ENCODE measurements at places on chromosomes 6 and 20.
A peak's percentile ranks its signal among the peaks of the same experiment; 100 is the strongest.

DNA sequence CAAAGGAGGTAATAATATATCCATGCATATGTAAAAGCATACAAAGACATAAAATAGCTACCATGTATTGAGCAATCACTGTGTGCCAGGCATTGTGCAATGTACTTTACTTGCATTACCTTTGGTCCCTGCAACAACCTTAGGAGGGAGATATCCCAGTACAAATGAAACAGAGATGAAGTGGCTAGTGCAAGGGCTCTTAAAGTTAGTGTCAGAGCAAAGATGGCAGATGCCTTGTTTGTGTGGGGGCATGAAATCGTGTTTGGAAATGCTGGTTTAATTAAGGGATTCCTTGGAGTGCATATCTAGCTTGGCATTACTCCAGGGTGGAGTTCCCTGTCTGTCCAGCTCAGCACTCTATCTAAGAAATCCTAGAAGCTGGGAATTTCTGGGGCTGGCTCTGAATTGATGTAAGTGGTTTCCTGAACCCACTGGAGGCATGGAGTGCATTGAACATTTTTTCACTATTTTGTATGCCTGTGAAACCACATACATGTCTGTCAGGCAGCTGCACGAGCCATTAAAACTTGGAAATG is 9.8 kb downstream of the PAQR8 start:
- no peaks in the 10 kb centered on the region for H3K27me3 ChIP-seq
- no peaks in the 10 kb centered on the region for H3K36me3 ChIP-seq
- H3K27ac ChIP-seq, result no peak overlapping the region
- H3K4me1 ChIP-seq, result no peaks in the 10 kb centered on the region

DNA sequence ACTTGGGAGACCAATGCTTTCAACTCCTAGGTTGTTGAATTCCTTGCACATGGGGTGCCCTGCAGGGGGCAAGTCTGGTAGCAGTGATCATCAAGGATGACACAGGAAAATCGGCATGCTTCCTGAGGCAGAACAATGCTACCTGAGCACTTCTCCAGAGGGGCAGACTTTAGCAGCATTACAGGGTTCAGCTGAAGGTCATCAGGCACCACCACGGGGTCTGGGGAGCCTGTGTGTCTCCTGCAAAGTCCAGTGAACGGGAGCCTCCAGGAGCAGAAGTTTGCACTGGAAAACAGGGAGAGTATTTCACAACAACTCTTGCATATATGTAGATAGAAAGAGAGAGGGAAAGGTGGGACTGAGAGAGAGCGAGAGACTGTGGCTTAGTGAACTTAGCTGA is 10.2 kb downstream of the VSX1 start:
- no peak overlapping the region for H3K4me3 ChIP-seq
- H3K36me3 ChIP-seq, result no peaks in the 10 kb centered on the region
- no peak overlapping the region for H3K27ac ChIP-seq
- H3K4me1 ChIP-seq, result 0 out of 2 replicates have a peak, but pooled peaks cover 2% of the 10 kb centered on the region

- no peak for DNase-seq
- peaks cover 2% of the 10 kb centered on the region for H3K4me1 ChIP-seq
- peak overlapping the region; percentile 1 for H3K4me3 ChIP-seq
- no peak overlapping the region for H3K27ac ChIP-seq
- no peaks in the 10 kb centered on the region for H3K27me3 ChIP-seq
These were observed 27.0 kb downstream of the SNAI1 start for GRCh38 chr20:50009521-50010454.

DNA sequence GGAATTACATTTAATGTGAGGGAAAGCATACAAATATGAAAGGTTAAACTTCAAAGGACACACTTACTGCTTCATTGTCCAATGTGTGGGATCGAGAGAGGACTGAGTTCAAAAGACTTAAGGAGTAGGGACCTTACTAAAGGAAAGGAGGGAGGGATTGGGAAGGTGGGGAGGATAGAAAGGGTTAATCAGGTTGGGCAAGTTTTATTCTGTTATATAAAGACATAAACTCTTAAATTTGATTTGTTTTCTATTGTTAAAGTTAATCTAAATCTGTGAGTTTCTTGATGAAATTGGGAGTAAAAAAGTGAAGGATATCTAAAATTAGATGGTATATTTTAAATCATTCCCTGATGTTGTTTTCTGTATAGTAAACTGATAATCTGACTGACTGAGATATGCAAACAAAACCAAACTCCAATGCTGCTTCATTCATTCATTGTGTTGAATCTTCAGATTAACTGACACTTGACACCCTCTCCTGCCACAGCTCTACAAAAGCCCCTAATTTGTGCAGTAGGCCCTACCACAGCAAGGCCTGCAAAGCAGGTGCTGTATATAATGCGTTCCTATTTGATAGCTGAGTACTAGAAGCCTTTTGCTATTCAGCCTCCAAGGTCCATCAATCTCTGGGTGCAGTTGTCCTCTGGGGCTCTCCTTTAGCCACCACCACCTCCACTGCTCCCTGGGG is 1.3 kb upstream of the UBE2J1 start:
- H3K4me3 ChIP-seq, result no peak overlapping the region
- no peak overlapping the region for H3K27ac ChIP-seq
- no peaks in the 10 kb centered on the region for H3K36me3 ChIP-seq
- H3K4me1 ChIP-seq, result no peaks in the 10 kb centered on the region
- no peak for DNase-seq

GRCh38 chr6:5152460-5152859 is 67.3 kb downstream of the PPP1R3G start:
- H3K27me3 ChIP-seq, result no peaks in the 10 kb centered on the region
- DNase-seq, result no peak
- no peak overlapping the region for H3K4me3 ChIP-seq
- H3K36me3 ChIP-seq, result no peaks in the 10 kb centered on the region
- H3K4me1 ChIP-seq, result no peaks in the 10 kb centered on the region

GRCh38 chr20:14832630-14833029 is 495.2 kb upstream of the FLRT3 start:
- H3K4me3 ChIP-seq, result no peak overlapping the region
- H3K4me1 ChIP-seq, result no peaks in the 10 kb centered on the region
- H3K36me3 ChIP-seq, result no peaks in the 10 kb centered on the region
- no peak for DNase-seq

DNA sequence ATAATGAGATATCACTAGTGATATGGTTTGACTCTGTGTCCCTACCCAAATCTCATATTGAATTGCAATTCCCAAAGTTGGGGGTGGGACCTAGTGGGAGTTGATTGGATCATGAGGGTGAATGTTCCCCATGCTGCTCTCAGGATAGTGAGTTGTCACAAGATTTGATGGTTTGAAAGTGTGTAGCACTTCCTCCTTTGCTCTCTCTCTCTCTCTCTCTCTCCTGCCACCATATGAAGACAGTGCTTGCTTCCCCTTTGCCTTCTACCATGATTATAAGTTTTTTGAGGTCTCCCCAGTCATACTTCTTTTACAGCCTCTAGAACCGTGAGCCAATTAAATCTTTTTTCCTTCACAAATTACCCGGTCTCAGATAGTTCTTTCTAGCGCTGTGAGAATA is 1002.0 kb upstream of the ADGRB3 start:
- H3K4me3 ChIP-seq, result no peak overlapping the region
- no peaks in the 10 kb centered on the region for H3K36me3 ChIP-seq
- no peaks in the 10 kb centered on the region for H3K4me1 ChIP-seq
- DNase-seq, result no peak

DNA sequence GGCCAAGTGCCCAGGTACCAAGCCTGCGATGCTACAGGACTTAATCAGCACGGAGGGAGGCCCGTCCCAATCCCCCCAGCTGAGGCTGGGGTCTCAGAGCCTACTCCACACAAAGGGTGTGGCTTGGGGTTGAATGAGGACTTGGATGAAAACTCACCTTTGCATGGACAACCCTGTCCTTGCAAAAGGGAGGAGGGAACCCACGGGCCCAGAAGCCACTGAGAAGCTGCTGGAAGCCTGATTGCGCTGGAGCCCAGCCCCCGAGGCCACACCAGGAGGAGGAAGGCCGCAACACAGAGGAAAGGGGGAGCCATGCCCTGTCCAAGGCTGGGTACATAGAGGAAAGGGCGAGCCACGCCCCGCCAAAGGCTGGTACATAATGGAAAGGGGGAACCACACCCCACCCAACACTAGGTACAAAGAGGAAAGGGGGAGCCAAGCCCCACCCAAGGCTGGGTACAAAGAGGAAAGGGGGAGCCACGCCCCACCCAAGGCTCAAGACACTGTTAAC is 158.8 kb downstream of the DLL1 start:
- no peak for DNase-seq
- no peaks in the 10 kb centered on the region for H3K36me3 ChIP-seq
- no peak overlapping the region for H3K4me3 ChIP-seq
- H3K4me1 ChIP-seq, result no peaks in the 10 kb centered on the region

GRCh38 chr6:36809941-36810803 is 29.1 kb downstream of the CPNE5 start:
- no peak for DNase-seq
- no peak overlapping the region for H3K27ac ChIP-seq
- no peaks in the 10 kb centered on the region for H3K36me3 ChIP-seq
- H3K4me3 ChIP-seq, result no peak overlapping the region

DNA sequence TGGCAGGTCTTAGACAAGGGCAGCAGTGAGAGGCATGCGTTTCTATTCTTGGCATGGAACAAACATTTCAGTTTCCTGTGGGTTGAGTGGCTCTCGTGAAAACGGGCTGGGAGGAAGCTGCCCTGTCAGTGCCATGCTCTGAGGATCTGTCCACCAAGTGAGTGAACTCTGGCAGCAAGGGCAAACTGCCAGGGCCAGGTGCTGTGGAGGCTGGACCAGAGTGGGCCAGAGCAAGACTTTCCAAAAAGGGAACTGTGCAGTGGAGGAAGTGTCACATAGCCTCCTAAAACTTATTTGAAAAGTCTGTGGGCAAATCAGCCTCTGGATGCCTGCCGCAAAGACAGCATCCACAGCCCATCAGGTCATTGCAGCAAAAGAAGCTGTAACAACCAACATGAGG is 44.2 kb upstream of the TAB2 start:
- no peak for DNase-seq
- H3K36me3 ChIP-seq, result no peaks in the 10 kb centered on the region
- H3K27me3 ChIP-seq, result no peaks in the 10 kb centered on the region
- no peaks in the 10 kb centered on the region for H3K4me1 ChIP-seq

GRCh38 chr6:154592199-154592860 is 81.8 kb upstream of the CNKSR3 start:
- H3K27me3 ChIP-seq, result no peaks in the 10 kb centered on the region
- no peaks in the 10 kb centered on the region for H3K36me3 ChIP-seq
- H3K4me1 ChIP-seq, result peaks cover 2% of the 10 kb centered on the region
- H3K4me3 ChIP-seq, result no peak overlapping the region

- no peaks in the 10 kb centered on the region for H3K27me3 ChIP-seq
- DNase-seq, result no peak
- H3K36me3 ChIP-seq, result no peaks in the 10 kb centered on the region
- no peaks in the 10 kb centered on the region for H3K4me1 ChIP-seq
- no peak overlapping the region for H3K4me3 ChIP-seq
- H3K27ac ChIP-seq, result no peak overlapping the region
These were observed 19.3 kb downstream of the FAXC start for GRCh38 chr6:99330159-99330558.
